ENCODE measurements at places on chromosomes 16 and 17.

DNA sequence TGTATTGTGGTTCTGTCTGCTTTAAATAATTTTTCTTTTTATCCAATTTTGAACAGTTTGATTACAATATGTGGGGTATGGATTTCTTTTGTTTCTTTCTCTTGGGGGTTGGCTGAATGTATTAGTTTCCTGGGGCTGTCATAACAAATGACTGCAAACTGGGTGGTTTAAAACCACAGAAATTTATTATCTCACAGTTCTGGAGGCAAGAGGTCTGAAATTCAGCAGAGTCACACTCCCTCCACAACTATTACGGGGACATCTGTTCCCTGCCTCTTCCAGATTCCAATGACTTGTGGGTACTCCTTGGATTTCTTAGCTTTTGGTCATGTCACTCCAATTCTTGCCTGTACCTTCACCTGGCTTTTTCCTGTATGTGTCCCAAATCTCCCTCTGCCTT lies 23.7 kb downstream of the COX11 start:
- DNase-seq, result no peak

- no peak for DNase-seq
These were observed 9.4 kb upstream of the MAP2K3 start for GRCh38 chr17:21275047-21275578.

DNA sequence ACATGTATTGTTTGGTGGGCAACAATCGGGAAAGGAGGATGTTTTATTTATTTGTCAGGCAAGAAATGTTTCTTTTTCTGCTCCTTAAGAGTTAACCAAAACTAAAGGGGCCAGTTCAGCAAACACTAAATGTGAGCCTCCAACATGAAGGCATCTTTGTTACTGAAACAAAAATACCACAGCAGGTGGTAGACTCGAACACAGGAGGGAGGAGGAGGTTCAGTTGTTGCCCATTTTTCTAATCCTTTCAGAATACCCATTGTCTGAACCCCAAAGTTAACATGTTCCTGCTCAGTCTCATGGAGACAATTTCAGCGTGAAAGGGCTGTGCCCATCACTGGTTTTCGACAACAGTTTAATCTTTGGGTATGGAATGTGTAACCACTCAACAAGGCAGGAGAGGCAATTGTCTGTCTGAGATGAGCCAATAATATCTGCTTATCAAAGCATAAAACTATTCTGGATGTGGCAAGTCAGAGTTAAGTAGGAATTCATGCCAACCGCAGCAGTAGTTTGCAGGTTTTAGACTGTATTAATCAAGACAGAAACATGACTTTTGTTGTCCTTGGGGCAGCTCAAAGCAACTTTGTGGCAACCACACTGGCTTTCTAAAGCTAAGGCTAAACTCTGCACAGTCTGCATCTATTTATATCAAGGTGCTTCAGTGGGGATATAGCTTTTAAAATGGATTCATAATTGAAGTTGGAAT lies 211.7 kb downstream of the FTO start:
- DNase-seq, result no peak

GRCh38 chr17:13398091-13398490 lies 203.6 kb downstream of the HS3ST3A1 start:
- no peak for DNase-seq

- no peak for DNase-seq
These were observed 214.4 kb upstream of the CACNG5 start for GRCh38 chr17:66620528-66620927.

DNA sequence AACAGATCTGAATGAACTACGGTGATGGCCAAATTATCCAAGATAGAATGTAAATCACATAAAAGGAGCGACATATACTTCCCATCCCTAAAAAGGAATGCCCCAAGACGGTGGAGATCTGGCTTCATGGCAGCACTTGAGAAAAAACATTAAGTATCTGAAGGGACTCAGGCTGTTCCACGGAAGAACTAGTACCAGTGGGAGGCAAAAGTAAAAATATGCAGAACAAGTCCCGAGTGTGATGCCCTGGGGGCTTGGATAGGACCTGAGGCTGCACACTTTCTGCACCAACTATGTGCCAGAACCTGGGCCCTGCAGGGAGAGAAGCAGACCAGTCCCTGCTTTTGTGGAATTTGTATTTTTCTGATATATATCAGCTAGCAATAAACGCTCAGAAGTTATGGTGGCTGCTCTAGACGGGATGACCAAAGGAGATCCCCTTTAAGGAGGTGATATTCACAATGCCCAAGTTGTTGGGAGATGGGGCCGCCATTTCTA lies 539 bp upstream of the CKLF start:
- DNase-seq, result peak; percentile 36

- no peak for DNase-seq
These were observed 58.0 kb downstream of the XYLT1 start for GRCh38 chr16:17412791-17413190.

DNA sequence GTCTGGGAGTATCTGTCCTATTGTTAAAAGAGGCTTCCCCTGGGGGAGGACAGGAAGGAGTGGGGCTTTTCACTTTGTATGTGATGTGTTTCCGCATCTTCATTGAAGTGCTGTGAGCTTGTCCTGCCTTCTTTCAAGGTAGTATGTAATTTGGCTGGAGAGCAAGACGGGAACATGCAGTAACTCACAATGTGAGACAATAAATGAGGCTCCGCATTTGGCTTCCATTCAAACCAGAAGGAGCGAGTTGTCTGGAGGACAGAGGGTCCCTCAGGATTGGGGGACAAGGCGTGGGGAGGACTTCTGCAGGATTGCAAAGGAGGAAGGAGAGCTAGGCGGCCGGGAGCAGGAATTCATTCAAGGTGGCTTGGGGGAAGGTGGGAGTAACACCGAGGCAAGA lies 203.5 kb downstream of the RBFOX3 start:
- no peak for DNase-seq

GRCh38 chr17:35740216-35740615 lies 8.8 kb downstream of the RASL10B start:
- DNase-seq, result no peak

- DNase-seq, result no peak
These were observed 64.9 kb downstream of the MED13 start for GRCh38 chr17:62000186-62000585.

- DNase-seq, result no peak
These were observed 27.0 kb downstream of the RTN4RL1 start for GRCh38 chr17:1997927-1998742.

- no peak for DNase-seq
These were observed 147.9 kb upstream of the CHMP6 start for GRCh38 chr17:80843741-80844156.

GRCh38 chr17:31486351-31487062 lies 95.0 kb downstream of the RAB11FIP4 start:
- peak; percentile 50 for DNase-seq

DNA sequence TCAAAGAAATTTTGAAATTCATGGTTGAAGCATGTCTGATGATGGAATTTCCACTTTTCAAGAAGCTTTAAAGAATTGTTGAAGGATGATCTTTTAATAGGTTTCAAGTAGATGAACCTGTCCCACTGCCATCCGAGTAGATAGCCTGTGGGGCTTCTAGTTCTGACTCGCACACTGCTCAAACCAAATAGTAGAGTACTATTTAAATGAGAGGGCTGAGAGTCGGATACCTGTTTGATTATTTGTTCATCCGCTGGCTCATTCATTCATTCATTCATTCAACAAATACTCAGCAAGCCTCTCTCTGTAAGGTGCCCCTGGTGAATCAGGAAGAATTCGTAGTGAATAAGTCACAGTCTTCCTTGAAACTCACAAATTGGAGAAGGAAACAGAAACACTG lies 108.2 kb upstream of the IRX5 start:
- no peak for DNase-seq

DNA sequence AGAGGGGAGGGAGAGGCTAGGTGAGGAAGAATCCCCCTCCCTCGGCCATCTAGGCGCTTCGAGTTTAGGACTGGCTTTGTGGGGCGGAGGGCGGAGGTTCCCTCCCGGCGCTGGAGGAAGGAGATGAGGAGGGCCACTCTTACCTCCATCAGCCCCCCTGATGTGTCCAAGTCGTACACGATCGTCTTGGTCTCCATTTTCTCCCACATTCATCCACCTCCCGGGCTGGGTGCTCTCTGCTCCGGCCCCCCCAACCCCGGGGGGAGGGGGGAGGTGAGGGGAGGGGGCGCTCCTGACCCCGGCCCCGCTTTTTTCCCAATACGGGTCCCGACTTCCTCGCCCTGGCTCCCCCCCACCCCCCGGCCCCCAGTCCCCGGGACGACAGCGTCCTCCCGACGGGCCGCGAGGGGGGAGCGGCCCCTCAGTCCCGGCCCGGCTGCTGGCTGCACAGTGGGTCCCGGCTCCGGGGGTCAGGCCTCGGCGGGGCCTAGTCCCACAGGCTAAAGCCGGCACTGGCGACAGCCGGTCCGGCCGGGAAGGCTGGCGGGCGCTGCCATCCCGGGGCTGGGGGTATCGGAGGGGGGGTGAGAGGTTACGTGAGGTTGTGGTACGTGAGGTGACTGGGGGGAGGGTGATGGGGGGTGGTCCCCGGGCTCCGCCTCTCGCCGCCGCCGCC lies 428 bp downstream of the PHF12 start:
- no peak for DNase-seq

DNA sequence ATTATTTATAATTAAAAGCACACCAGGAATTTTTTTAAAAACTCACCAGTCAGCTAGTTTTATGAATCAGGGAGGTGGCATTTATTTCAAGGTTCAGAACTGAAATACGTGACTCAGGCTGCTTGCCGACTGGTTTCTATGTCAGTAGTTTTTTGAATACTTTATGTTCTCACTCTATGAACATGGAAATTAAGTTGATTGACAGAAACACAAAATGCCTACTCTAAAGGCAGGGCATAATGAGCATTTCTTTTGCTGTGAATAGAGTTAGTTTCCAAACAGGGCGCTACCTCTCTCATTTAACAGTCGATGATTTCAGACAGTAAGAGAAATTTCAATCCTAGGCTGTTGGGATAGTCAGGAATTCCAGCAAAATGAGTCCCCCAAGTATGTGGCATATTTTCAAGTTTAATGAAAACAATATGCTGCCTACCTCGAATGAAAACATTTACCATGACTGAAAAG lies 6.7 kb downstream of the HS3ST3B1 start:
- no peak for DNase-seq

- DNase-seq, result no peak
These were observed 46.4 kb downstream of the NUP88 start for GRCh38 chr17:5373112-5373511.

DNA sequence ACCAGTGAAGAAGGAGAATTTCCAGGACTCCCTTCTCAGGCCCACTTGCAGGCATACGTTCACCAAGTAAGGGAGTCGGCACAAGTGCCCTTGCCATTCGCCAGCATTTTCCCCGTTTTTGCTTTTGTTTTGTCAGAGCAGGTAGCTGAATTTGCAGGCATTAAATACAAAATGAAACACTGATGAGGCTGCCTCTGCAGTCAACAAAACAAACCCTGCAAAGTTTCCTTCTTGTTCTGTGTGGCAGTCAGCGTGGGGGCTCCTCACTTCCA lies 7.8 kb downstream of the GLOD4 start:
- no peak for DNase-seq

GRCh38 chr16:66513111-66513723 lies 36.7 kb downstream of the TK2 start:
- DNase-seq, result no peak

GRCh38 chr16:66485376-66485775 lies 58.3 kb downstream of the BEAN1 start:
- DNase-seq, result no peak
